ENCODE measurements at places on chromosomes 7 and 10.

GRCh38 chr10:43419997-43420368 is 11.0 kb upstream of the HNRNPF start:
- DNase-seq: no peak

GRCh38 chr10:34104829-34105572 is 710.1 kb downstream of the PARD3 start:
- DNase-seq: no peak

DNA sequence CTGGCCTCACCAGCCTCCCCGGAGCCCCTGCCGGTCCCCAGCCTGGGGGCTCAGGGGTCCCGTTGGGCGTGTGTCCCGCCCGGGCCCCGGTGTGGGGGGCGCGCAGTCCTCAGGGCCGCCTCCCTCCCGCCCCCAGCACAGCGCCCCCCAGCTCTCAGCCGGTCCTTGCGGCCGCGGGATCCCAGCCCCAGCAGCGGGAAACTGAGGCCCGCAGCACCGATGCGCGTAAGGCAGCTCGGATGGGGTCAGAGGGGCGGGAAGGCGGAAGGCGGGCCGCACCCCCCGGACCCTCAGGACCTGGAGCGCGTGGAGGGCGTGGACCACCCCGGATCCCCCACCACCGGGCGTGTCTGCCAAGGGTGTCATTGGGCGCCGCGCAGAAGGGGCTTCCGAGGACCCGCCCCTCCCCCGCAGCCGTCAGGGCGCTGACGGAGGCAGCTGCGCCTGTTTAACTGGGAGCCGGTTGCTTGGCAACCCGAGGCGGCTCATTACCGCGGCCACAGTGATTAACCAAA is 14.9 kb downstream of the UNCX start:
- DNase-seq: no peak

GRCh38 chr7:1555813-1556543 is at the start of gene TMEM184A:
TMEM184A (minus strand) TSS chr7:1556205; CDS start chr7:1555484, 721 bp downstream.
- DNase-seq: no peak

DNA sequence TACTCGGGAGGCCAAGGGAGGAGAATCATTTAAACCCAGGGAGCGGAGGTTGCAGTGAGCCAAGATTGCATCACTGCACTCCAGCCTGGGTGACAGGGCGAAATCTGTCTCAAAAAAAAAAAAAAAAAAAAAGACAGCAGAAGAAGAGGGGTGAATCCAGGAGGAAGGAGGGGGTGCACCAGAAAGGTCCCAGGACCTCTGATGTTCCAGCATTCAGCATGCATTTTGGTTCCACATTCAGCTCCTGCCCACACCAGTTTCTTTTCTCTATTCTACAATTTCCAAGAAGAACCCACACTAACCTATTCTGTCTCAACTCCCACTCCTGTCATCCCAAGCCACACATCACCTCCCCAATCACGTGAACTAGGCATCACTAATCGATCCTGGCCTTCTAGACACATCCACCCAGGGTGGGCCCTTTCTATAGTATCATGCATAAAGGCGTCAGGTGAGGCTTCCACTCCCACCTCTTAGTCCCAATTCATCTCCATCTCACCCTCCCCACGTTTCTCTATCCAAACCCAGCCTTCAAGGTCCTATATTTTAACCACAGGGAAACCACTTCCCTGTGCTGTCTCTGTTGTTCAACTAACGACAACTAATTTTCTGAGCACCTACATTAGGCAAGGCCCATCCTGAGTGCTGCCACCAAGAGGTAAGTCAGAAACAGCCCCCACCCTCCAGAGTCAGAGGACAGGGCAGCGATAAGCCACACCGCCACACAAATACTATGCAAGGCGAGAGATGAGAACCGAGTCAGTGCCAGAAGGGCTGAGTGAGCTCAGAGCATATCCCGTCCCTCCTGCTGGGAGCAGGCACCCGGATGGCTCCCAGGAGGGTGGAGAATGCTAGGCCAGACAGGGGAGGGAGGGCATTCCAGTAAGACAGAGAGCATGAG is 2.2 kb downstream of the ANXA11 start:
- no peak for DNase-seq

DNA sequence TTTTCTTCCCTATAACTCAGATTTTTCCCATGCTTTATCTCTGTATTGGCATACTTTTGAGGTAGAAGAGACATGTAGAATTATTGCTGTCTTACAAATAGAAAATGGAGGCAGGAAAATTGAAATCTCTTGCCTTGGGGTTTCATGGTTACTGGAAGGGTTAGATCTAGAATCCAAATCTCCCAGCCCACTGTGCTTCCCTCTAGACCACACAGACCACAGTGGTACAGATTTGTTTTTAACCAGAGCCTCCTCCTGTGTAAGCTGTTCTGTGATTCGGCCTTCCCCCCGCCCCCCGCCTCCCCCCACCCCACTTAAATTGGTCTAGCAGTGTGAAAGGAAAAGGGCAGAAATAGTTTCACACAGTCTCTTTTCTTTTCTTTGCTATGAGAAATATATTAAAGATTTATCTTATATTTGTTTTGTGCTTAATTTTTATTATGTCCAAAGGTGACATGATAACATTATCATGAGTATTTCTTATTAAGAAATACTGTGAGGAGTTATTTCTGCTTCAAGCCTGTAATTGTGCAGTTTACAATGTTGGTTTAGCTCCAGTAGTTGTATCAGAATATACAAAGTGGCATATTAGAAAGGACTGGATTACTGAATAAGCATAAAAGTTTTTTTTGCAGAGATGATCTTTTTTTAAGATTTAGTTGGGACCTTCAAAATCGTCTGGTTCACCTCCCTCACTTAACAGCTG is 368.8 kb upstream of the BMPER start:
- no peak for DNase-seq

- no peak for DNase-seq
Observed at GRCh38 chr7:28002638-28003037, 178.0 kb downstream of the JAZF1 start.

DNA sequence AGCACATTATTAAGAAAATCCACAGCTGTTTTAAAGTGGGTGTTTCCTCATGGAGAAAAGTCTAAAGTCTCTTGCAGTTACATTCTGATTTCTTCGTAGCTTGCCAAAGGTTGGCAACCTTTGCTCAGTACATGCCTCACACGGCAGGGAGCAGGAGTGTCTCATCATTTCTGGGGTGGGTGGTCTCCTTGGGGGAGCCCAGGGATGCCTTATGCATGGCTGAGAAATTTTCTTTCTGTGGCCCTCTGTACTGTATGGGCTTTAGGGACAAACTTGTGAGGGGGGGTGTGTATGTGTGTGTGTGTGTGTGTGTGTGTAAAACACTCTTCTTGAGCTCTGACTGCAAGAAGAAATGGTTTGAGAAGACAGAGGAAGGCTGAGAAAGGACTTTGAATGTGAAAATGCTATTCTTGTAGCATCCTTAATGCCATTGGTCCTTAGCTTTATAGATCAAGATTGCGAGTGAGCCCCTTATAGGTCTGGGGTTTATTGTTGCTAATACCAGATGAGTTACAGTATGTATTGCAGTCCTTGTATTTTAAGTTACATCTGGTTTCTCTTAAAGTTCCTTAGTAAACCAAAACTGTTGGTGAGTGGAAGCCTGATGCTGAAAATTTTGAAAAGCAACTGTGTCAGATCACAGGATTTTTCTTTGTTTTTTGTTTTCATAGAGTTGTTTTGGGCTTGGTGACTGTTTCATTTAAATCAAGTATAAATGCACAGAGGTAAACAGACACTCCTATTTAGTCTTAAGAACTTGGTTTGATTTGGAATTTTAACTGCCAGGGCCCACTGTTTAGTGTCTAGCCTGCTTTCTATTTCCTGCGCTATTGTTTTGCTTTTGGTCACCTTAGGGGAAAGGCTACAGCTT is 242.0 kb downstream of the BICC1 start:
- DNase-seq: no peak

DNA sequence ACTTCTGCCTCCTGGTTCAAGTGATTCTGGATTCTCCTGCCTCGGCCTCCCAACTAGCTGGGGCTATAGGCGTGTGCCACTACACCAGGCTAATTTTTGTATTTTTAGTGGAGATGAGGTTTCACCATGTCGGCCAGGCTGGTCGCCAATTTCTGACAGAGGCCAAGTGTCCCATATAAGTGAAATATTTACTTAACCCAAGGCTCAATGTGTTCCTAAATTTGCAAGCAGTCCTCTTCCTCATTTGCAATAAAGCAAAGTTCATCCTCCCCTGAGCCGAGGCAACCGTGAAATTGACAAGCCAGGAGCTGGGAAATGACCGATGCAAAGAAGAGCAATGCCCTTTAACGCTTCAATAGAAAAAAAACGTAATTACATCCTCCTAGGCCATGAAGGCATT is 347.7 kb downstream of the FRMD4A start:
- no peak for DNase-seq

DNA sequence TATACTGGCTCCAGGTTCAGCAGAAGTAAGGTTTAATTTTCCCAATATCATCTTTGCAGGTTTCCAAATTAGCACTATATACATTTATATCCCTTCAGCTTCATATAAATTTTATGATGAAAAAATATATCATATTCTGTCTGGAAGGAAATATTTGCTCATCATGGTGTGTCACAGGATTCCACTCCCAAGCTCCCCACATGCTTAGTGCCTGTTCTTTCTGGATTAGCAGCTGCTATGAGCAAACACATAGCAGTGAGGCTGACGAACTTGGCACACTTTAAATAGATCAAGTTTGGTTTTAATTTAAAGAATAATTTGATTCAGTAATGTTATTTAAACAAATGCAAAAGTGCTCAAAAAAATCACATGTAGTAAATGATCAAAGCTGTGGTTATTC is 251.9 kb downstream of the AGMO start:
- DNase-seq: no peak

DNA sequence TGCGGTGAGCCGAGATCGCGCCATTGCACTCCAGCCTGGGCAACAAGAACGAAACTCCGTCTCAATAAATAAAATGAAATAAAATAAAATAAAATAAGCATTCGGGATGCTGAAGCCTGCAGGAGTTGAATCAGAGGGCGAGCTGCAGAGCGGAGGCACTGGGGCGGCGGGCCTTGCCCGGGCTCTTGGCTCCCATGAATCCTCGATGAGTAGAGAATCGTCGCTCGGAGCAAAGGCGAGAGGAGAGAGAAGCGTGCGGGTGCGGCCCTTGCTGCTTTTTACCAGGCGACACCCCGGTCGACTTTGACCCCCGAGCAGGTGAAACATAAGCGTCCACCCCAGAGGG is 168.3 kb downstream of the UBE2H start:
- DNase-seq: no peak

DNA sequence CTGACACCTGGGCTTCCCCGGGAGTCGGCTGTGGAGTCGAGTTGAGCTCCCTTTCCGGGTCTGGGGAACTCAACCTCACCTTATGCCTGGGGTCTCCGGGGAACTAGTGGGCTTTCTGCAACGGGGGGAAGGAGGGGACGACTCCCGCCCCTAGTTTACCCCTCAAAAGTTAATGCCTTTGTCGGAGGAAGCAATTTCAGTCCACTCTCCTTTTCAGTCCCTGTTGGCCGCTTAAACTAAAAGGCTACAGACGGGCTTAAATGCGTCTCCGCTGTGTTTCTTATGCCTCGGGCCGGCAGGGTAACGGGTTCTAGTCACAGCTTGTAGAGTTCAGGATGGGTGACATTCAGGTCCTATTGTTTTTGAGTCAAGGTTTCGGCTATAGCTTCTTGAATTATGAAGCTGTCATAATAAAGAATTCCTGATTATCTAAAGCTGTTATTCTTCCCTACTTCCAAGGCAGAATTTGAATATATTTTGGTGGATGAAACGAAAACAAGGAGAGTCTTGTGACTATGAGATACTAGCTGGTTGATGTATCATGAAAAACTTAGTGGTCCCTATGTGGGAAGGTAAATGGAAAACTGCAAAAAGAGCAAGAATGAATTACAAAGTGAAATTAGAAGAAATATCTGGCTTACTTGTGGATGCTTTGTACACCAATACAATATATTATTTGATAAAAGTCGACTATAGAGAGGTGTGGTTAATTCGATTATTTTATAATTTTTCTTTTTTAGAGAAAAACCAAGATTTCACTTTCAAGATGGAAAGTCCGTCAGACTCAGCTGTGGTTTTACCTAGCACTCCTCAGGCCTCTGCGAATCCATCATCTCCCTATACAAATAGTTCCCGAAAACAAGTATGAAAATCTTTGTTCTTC is 495 bp downstream of the SFR1 start:
- DNase-seq: no peak

GRCh38 chr10:1206601-1207000 is 150.4 kb downstream of the WDR37 start:
- no peak for DNase-seq

DNA sequence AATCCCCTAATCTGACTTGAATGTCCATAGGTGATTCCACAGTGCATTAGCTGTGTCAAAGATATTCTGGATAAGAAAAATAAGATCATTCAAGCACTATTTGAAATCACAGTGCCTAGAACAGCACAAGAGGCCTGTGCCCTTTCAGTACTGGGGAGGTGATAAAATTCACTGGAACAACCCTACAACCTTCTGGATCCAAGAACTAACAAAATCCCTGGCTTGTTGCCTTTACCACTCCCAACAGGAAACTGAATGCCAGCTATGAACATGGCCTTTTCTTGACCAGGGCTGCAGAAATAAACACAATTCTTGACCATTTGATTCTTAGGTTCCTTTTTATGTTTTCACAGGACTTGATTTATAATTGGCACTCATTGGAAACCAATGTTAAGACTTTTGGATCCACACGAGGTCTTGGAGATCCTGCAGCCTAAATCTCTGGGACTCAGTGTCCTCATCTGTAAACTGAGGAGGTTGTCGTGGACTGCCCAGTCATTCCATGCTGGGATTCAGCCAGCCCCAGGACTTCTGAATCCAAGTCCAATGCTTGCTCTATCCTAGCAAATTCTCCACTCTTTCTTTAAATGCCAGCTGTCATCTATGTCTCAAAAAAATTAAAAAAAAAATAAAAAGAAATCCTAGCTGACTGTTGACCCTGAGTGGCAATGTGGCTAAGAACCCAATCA is 624.7 kb downstream of the KCNMA1 start:
- DNase-seq: no peak

- DNase-seq: peak; percentile 11
Observed at GRCh38 chr7:36670585-36671431, 53.5 kb downstream of the AOAH start.

DNA sequence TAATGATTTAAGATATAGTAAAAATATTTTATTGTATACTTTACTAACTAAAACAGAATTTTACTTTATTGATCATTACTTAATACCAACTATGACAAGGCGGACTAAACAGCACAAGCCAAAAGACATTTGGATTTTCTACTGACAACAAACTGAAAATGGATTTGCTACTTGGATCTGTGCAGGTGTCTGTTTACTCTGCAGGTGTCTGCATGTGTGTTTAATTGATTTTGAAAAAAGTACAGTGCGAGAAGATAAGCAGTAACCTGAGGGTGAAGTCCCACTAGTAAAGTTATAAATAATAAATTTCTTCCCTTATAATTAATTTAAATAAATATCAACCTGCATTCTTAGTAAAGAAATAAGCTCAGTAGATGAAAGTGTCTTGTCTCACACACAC is 696.8 kb upstream of the MBL2 start:
- no peak for DNase-seq

GRCh38 chr7:145156834-145157233 is 321.0 kb upstream of the TPK1 start:
- DNase-seq: no peak

- DNase-seq: no peak
Observed at GRCh38 chr7:80185571-80185970, 50.9 kb downstream of the GNAI1 start.
